ENCODE measurements at places on chromosomes 11 and 22.
A peak's percentile ranks its signal among the peaks of the same experiment; 100 is the strongest.

DNA sequence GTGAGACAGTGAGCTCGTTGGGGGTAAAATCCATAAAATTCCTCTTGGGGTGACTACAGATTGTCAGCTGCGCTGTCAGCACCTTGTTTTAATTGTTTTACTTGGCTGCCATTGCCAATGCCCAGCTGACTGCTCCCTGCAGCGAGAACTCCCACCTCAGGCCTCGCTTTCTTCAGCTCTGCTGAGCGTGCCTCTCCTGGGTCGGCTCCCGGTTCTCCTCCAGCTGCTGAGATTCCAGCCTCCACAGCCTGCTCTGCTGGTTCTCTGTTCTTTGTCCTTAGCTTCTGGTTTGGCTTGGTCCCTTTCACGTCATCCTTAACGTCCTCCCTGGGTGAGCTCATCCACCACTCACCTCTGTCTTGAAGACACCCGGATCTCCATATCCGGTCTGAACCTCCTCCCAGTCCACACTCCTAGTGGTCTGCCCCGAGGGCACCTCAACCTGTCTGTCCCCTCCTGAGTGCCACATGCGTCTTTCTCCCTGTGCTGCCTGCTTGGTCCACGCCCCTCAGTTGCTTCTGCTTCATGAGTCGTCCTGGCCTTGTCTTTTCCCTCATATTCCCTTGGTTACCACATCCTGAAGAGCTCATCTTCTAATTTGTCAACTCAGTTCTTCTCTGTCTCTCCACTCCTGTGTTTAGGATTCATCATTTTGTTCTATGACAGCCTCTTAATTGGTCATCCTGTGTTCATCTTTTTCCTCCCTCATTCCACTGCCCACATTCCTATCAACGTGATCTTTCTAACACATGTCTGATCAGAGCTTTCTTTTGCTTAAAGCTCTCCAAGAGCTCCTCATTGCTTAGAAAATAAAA is 35.6 kb downstream of the BMAL1 start:
- H3K27me3 ChIP-seq, result no peaks in the 10 kb centered on the region
- H3K4me1 ChIP-seq, result no peaks in the 10 kb centered on the region
- peaks cover 6% of the 10 kb centered on the region for H3K36me3 ChIP-seq
- no peak overlapping the region for H3K27ac ChIP-seq
- peak overlapping the region; percentile 1 for H3K4me3 ChIP-seq

- peak; percentile 52 for DNase-seq
- H3K27me3 ChIP-seq, result peaks cover 11% of the 10 kb centered on the region
- H3K27ac ChIP-seq, result peak overlapping the region; percentile 50
- no peaks in the 10 kb centered on the region for H3K36me3 ChIP-seq
- H3K4me3 ChIP-seq, result peak overlapping the region; percentile 93
These were observed 797 bp downstream of the LGR4 start for GRCh38 chr11:27471589-27472397.

GRCh38 chr11:121328967-121329679 is 36.6 kb downstream of the SC5D start:
- no peak overlapping the region for H3K4me3 ChIP-seq
- H3K36me3 ChIP-seq, result no peaks in the 10 kb centered on the region
- H3K27me3 ChIP-seq, result no peaks in the 10 kb centered on the region
- no peak for DNase-seq

DNA sequence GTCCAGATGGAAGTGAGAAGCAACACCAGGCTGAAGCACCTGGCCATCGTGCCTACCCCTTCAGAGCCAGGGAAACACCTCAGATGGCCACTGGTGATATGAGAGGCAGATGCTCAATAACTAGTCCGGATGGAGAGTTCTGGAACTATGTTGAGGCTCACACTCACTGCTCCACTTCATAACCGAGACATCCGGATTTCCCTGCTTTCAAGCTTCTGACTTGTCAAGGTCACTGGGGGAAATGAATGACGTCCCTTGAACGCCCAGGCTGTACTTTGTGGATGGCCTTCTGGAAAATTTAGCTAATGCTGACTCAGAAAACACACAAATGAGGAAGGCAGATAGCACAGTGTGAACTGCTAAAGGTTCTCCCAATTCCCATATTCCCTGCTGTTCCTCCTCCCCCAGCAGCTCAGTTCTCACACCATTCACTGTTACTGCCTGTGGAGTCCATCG is at the start of gene LYVE1:
Gene LYVE1 (minus strand): TSS at position 180 of the 456 bp plus-strand sequence. CDS start 133 bp downstream, at position 47.
- no peak within 1 kb of the TSS for H3K4me3 ChIP-seq
- H3K4me1 ChIP-seq, result no peaks in the 10 kb centered on the region
- H3K36me3 ChIP-seq, result no peaks in the 10 kb centered on the region
- no peak for DNase-seq
- no peaks in the 10 kb centered on the region for H3K27me3 ChIP-seq

- no peak overlapping the region for H3K4me3 ChIP-seq
- H3K27me3 ChIP-seq, result peaks cover 4% of the 10 kb centered on the region
- no peak for DNase-seq
- H3K27ac ChIP-seq, result no peak overlapping the region
- no peaks in the 10 kb centered on the region for H3K4me1 ChIP-seq
- H3K36me3 ChIP-seq, result peaks cover 7% of the 10 kb centered on the region
These were observed 38.5 kb upstream of the FJX1 start for GRCh38 chr11:35579557-35580396.

- DNase-seq, result no peak
- no peak overlapping the region for H3K27ac ChIP-seq
- H3K4me3 ChIP-seq, result no peak overlapping the region
- H3K36me3 ChIP-seq, result no peaks in the 10 kb centered on the region
- H3K27me3 ChIP-seq, result no peaks in the 10 kb centered on the region
These were observed 36.1 kb downstream of the MPPED2 start for GRCh38 chr11:30550022-30550542.

DNA sequence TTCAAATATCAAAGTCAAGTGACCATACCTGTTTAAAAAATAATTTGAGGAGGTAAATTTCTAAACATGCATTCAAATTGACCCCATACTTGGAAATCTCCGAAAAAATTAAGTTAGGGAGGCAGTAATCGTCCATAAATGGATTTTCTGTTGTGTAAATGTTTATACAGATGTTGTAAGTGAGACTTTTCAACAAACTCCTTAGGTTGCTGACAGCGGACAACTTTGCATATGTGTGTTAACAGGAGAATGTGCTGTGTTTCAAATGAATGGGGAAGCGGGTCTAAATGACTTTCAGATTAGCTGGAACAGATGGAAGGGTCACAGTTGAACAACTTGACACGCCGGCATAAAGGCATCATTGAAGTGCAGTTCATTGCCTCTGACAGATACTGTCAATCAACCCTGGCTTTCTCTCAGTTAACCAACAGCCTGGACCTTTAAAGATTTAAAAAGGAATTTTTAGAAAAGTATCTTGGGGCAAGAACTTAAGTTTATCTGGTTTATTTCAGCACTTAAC is 98.2 kb upstream of the DBX1 start:
- H3K4me3 ChIP-seq, result peak overlapping the region; percentile 63
- H3K27me3 ChIP-seq, result no peaks in the 10 kb centered on the region
- peaks cover 6% of the 10 kb centered on the region for H3K4me1 ChIP-seq
- no peak for DNase-seq
- no peak overlapping the region for H3K27ac ChIP-seq

GRCh38 chr22:19395276-19395675 is 36.3 kb downstream of the HIRA start:
- peaks cover 2% of the 10 kb centered on the region for H3K4me1 ChIP-seq
- H3K36me3 ChIP-seq, result peaks cover 5% of the 10 kb centered on the region
- peak overlapping the region; percentile 48 for H3K27ac ChIP-seq
- H3K4me3 ChIP-seq, result no peak overlapping the region

- no peak overlapping the region for H3K27ac ChIP-seq
- peaks cover 34% of the 10 kb centered on the region for H3K4me1 ChIP-seq
- peak; percentile 69 for DNase-seq
- H3K36me3 ChIP-seq, result no peaks in the 10 kb centered on the region
- peaks cover 4% of the 10 kb centered on the region for H3K27me3 ChIP-seq
- H3K4me3 ChIP-seq, result no peak overlapping the region
These were observed 377.7 kb downstream of the TENM4 start for GRCh38 chr11:79062814-79063762.

DNA sequence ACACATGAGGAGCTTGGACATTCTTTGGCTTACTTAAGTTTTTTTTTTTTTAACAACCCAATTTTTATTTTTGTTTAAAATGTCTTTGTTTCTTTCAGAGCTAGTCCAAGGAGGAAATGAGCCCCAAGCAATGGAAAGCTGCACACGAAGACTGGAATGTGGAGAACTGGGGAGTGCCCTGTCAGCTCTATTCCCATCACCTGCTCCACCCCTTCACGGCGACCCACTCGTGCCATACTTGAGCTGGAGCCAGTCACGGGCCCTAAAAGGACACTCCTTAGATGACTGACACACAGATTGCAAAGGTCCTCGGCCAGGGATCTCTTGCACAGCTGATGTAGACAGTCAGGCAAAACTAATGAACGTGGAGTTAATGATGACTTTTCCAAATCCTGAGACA is 10.6 kb upstream of the SLC25A18 start:
- H3K4me3 ChIP-seq, result no peak overlapping the region
- peaks cover 5% of the 10 kb centered on the region for H3K36me3 ChIP-seq
- H3K27me3 ChIP-seq, result peaks cover 15% of the 10 kb centered on the region
- peaks cover 4% of the 10 kb centered on the region for H3K4me1 ChIP-seq
- no peak for DNase-seq
